Immature natural killer cell (primary cell): ENCODE measurements at places on chromosomes 4 and X. TPM values are rescaled to one million over a fixed set of nuclear protein-coding genes. Genes with fewer than 3 reads are reported as not detected.

Gene CLOCK
- polyA plus RNA-seq: 4.7 TPM

Gene POU3F4
- polyA plus RNA-seq: not detected

Gene MGARP
- 0.27 TPM for polyA plus RNA-seq

Gene GAGE12J
- not detected for polyA plus RNA-seq

Gene BEX4
- 123 TPM for polyA plus RNA-seq

Gene MAOA
- polyA plus RNA-seq: not detected

Gene LRRC66
- not detected for polyA plus RNA-seq

Gene CPZ
- not detected for polyA plus RNA-seq

Gene RUFY3
- polyA plus RNA-seq: 5.1 TPM

Gene ZMAT1
- polyA plus RNA-seq: 0.49 TPM

Gene RAP2C
- polyA plus RNA-seq: 21.6 TPM

Gene TMEM128
- 45.6 TPM for polyA plus RNA-seq

Gene RTL5
- 0.10 TPM for polyA plus RNA-seq

Gene RBM47
- polyA plus RNA-seq: 1.9 TPM

Gene ARHGEF6
- 48.4 TPM for polyA plus RNA-seq

Gene PRKX
- 117 TPM for polyA plus RNA-seq

Gene SPATA18
- polyA plus RNA-seq: not detected

Gene STK32B
- polyA plus RNA-seq: not detected

Gene CLCN4
- not detected for polyA plus RNA-seq

Gene CTAG1B
- polyA plus RNA-seq: not detected

Gene TMEM35A
- polyA plus RNA-seq: not detected

Gene SSX4B
- polyA plus RNA-seq: not detected

Gene LDOC1
- polyA plus RNA-seq: 34.0 TPM

Gene RIBC1
- not detected for polyA plus RNA-seq

Gene EMCN
- not detected for polyA plus RNA-seq

Gene SMIM10L2A
- polyA plus RNA-seq: 0.34 TPM

Gene PDHA2
- polyA plus RNA-seq: not detected

Gene SRD5A3
- polyA plus RNA-seq: 7.1 TPM

Gene PCDH19
- not detected for polyA plus RNA-seq

Gene NFXL1
- 1.7 TPM for polyA plus RNA-seq

Gene ATP2B3
- not detected for polyA plus RNA-seq
